ENCODE measurements at places on chromosomes 3 and 15.

DNA sequence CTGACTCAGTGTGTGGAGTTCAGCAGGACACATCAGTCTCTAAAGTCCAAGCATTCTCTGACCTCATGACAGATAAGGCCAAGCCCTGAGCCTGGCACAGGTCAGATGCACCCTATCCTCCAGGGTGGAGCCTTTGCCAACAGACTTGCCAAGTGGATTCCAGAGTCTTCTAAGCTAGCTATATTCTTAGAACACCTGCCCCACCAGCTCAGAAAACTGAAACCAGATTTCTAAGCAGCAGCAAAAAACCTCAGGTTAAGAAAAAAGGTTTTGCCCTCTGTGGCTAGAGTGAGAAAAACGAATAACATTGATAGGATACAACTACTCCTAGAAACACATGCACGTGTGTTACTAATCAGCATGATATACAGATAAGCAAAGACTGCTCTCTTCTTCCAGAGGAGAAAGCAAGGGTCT, 11.6 kb downstream of the RMDN3 start:
- DNase-seq, result no peak

DNA sequence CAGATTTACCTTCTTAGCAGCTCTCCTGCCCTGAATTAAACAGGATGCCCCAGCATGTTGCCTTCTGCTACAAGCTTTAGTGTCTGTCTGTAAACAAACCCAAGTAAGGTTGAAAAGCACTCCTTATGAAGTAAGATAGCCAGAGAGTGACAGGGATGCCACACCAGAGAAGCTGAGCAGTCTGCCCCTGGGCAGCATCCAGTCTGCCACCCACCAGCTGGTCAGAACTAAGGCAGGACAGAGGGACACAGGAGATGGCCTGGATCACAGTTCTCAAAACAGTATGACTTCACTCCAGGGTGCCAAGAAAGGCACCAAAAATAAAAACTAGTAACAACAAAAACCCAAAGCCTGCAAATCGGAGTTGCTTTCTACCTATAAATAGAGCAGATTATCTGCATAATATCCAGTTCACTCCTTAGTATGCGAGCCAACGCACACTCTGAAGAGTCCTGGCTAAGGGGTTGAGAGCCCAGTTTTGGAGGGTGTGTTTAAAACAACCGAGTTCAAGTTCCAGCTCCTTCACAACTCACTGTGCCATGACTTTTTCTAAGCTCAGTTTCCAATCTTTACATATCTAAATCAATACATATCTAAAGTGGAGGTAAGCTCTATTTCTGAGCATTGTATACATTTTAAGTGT, 198.9 kb downstream of the KCNMB2 start:
- DNase-seq, result no peak

- no peak for DNase-seq
Measured at GRCh38 chr3:63130625-63131024, 147.5 kb upstream of the SYNPR start.

GRCh38 chr3:18809640-18810305, 338.5 kb upstream of the KCNH8 start:
- no peak for DNase-seq

DNA sequence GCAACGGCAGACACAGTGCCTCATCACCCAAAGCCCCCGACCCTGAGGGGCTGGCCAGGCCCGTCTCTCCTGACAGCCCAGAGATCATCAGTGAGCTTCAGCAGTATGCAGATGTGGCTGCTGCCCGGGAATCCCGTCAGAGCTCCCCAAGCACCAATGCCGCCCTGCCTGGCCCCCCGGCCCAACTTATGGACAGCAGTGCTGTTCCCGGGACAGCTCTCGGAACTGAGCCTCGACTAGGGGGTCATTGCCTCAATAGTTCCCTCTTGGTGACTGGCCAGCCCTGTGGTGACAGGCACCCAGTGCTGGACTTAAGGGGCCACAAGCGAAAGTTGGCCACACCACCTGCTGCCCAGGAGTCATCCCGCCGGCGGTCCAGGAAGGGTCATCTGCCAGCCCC, 8.6 kb upstream of the TEX264 start:
- no peak for DNase-seq

DNA sequence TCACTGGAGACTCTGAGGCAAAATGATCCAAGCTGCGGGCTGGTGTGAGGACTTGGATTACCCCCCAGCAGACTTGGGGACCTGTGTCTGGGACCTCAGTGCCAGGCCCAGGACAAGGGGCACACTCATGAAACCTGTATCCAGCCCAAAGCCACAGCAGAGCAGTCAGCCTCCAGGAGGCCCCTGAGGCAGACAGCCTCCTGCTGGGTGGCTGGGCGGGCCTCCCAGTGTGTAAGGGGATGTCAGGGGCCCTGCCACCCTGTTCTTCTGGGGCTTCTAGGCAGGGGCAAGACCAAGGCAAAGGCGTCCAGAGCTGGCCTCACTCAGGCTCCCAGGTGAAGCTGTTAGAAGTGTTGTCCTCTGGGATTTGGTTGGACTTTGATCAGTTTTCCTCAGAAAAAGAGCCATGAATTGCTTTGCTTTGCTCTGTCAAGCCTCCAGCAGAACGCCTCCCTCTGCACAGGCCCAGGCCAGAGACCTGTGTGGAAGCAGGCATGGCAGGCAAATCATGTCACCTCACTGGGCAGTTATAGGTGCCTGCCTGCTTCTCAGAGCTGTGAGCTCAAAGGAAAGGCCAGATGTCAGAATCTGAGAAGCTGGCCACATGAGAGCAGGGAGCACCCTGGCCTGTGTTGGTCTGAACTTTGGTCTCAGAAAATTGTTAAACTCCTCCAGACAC, 77.4 kb downstream of the SMAD6 start:
- DNase-seq, result no peak

GRCh38 chr15:74127954-74128784, 2.2 kb upstream of the ISLR2 start:
- DNase-seq, result no peak

GRCh38 chr15:85453144-85453872, 72.9 kb downstream of the AKAP13 start:
- DNase-seq, result no peak

DNA sequence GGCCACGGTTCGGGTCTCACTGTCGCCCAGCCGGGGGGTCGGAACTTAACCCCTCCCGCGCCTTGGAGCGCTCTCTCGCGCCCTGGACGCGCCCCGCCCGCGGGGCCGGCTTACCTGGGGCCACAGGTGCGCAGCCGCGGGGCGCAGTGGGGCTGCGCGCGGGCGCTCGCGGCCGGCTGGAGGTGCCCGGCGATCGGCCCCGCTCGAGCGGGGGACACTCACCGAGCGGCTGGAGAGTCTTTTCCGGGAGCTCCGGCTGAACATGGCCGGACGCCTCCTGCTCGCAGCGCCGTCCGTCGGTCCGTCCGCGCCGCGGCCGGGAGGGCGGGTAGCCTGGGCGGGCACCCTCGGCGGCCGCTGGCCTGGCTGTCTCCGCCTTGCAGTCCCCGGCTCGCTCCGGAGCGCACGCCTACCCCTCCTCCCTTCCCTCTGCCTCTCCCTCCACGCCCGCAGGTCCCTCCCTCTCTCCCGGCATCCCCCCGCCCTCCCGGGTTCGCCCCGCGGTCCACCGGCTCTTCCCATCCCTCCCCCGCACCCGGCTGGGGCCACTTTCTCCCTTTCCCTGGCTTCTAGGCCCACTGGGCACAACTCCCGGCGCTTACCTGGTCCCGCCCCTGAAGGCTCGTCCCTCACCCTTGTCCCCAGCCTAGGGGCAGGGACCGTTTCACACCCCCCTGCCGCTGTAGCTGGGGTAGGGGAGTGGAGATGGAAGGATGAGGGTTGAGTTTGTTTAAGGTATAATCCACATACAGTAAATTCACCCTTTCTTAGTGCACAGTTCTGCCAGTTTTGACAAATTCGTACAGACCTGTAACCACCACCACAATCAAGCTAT, 220.1 kb upstream of the PRICKLE2 start:
- no peak for DNase-seq

GRCh38 chr3:186200726-186201125, 91.8 kb upstream of the ETV5 start:
- DNase-seq, result no peak

- DNase-seq, result no peak
Measured at GRCh38 chr3:178420033-178420432, 116.2 kb upstream of the KCNMB2 start.

DNA sequence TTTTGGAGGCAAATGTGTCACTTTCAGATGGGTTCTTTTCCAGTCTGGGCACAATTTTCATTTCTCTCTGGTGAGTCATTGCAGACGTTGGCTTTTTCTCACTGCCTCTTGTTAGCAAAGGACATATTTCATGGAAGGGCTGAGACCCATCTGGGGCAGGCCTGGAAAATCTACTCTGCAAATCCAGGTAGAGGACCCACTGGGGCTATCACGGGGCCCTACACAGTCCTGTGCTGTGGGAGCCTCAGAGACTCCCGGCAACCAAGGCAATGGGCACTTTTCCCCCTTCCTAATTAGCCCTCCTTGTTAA, 58.0 kb downstream of the HRH1 start:
- DNase-seq, result peak; percentile 77

DNA sequence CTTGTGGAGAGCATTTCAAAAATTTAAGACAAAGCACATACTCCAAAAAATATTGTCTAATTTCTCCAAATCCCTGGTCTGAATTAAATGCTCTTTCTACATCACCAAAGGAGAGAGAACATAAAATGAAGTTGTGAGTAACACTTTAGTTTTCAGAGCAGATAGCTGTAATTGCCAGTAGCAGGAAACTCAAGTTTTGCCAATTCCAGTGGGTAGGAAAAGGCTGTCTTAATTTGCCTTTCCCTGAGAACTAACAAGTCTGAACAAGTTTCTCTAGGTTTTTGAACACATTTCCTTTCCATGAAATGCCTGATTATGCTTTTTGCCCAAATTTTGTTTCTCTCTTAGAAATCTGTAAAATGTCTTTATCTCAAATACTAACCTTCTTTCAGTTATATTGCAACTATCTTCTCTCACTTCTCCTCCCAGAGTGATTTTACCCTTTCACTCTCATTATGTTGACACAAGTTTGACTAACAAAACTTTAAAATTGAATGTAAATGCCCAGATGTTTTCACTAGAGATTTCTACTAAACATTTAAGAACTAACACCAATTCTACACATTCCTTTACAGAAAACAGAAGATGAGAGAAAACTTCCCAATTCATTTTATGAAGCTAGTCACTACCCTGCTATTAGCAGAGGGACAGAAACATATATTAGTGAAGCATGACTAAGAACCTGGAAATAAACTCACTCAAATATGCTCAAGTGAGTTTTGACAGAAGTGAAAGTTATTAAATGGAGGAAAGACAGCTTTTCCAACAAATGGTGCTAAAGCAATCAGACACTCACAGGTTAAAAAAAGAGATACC, 38.4 kb downstream of the RFX7 start:
- peak; percentile 29 for DNase-seq

DNA sequence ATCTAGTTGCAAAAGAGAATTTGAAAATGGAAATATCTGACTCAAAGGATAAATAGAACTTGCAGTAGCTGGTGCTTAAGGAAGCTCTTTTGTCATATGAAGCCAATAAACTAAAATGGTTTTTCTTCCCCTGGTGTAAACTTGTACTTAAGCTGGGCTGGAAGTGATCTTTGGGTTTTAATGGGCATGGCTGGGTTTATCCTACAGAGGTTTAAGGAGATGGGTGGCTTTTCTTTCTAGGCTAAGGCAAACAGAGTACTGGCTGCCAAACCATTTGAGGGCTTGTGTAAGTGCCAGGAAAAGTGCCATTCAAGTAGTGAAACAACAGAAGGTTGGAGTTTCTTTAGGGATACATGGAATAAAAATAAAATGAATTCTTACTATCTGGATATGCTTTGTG, 12.1 kb upstream of the UTS2B start:
- DNase-seq, result no peak

- DNase-seq, result no peak
Measured at GRCh38 chr3:9501226-9501625, 52.4 kb downstream of the LHFPL4 start.

DNA sequence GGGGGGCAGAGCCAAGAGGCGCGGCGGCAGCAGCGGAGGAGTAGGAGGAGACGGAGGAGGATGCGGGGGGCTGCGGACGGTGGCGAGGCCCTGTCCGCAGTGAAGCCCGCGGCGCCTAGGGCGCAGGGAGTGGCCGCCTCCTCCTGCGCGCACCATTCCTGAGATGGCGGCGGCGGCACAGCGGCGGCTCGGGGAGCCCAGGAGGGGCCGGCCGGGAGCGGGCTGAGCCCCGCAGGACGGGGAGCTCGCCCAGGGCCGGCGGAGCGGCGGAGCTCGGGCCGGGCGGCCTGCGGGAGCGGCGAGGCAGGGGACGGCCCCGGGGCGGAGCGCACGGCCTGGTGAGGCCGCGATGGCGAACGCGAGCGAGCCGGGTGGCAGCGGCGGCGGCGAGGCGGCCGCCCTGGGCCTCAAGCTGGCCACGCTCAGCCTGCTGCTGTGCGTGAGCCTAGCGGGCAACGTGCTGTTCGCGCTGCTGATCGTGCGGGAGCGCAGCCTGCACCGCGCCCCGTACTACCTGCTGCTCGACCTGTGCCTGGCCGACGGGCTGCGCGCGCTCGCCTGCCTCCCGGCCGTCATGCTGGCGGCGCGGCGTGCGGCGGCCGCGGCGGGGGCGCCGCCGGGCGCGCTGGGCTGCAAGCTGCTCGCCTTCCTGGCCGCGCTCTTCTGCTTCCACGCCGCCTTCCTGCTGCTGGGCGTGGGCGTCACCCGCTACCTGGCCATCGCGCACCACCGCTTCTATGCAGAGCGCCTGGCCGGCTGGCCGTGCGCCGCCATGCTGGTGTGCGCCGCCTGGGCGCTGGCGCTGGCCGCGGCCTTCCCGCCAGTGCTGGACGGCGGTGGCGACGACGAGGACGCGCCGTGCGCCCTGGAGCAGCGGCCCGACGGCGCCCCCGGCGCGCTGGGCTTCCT, at the start of gene GPR27:
TSS of gene GPR27 (plus strand) at position 155 of the 909 bp plus-strand sequence. CDS start at position 350, 195 bp downstream.
- no peak for DNase-seq

DNA sequence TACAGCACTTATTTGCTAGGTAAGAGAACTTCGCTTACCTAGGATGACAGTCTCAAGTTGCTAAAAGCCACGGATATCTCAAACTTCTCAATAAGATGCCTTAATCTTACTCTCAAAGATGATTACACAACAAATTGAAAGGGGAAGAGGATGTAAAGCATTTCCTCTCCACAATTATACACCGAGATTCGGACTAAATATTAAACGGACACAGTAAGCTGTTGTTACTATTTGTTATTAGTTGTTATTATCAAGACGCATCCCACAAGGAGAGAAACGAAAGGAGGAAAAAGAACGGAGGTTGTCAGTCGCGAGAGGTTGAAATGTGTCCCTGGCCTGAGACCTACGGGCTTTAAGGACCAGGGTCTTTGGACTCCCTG, 660 bp downstream of the ZNF106 start:
- DNase-seq, result no peak

GRCh38 chr3:160837394-160837980, 81.5 kb downstream of the PPM1L start:
- DNase-seq, result no peak

- no peak for DNase-seq
Measured at GRCh38 chr3:122962149-122962548, 65.4 kb downstream of the SEMA5B start.

GRCh38 chr3:102125994-102126368, 276.7 kb downstream of the NFKBIZ start:
- no peak for DNase-seq

GRCh38 chr3:3081381-3082233, 28.6 kb downstream of the IL5RA start:
- DNase-seq, result no peak

- DNase-seq, result no peak
Measured at GRCh38 chr3:187763850-187764648, 18.8 kb upstream of the BCL6 start.
